Frontal cortex (tissue), 4 donors: ENCODE measurements at places on chromosomes 11 and 22.

GRCh38 chr22:25069758-25070481 lies 117.4 kb downstream of the KIAA1671 start:
- DNase-seq, result no peak

GRCh38 chr11:72441752-72442207 lies 7.4 kb upstream of the CLPB start:
- DNase-seq, result no peak

DNA sequence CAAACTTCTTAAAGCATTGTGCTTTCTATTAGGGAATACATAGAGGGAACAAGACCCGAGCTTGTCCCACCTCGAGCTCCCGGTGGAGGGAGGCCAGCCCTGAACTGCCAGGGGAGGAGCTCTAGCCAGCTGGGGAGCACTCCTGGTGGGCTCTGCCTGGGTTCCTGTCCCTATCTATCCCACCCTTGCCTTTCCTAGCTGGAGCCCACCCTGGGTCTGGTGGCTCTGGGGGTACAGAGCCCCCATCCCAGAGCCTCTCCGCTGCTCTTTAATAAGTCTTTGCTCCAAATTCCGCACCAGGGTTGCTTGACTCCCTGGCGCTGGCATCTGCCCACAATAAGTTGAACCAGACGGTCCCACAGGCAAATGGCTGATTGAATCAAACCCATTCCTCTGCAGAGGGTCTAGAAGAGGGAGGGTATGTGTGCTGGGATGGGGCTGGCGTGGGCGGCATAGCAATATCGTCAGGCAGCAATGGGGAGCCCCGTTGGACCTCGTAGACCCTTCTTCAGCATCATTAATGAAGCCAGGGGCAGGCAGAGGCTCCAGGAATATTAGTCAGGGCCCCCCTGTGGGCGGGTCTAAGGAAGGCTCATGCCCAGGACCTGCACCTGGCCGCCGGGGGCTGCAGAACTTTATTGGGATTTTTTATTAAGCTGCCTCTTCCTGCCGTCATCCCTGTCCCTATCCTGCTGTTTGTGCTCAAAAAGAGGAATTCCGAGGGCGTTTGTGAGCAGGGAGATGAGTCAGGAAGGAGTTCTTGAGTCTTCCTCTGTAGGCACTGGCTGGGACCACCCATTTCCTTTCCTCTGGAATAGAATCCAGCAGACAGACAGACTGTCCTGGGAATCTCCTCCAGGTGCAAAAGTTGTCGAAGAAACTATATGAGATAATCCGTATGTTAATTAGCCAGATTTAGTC lies 38.5 kb upstream of the RIC3 start:
- DNase-seq, result no peak

- DNase-seq, result no peak
Observed at GRCh38 chr11:113447621-113448315, 27.4 kb downstream of the DRD2 start.

GRCh38 chr11:1632053-1632714 lies 2.6 kb downstream of the KRTAP5-5 start:
- no peak for DNase-seq

DNA sequence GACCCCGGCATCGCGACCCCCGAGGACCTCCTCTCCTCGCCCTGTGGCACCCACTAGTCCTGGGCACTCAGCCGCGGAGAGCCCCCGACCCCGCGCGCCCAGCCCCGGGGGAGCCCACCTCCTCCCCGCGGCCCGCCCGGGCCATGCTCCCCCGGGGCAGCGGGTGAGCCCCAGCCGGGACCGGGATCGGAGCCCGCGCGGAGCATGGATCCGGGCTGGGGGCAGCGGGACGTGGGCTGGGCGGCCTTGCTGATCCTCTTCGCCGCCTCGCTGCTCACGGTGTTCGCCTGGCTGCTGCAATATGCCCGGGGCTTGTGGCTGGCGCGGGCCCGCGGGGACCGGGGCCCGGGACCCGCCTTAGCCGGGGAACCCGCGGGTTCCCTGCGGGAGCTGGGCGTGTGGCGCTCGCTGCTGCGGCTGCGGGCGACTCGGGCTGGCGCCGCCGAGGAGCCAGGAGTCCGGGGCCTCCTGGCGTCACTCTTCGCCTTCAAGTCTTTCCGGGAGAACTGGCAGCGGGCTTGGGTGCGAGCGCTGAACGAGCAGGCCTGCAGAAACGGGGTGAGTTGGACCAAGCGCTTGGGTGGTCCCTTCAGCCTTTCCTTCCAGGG lies 498 bp downstream of the C2CD2L start:
- DNase-seq, result no peak

GRCh38 chr11:117980280-117980679 lies 5.9 kb upstream of the IL10RA start:
- no peak for DNase-seq

GRCh38 chr22:46129390-46130041 lies 20.8 kb upstream of the PPARA start:
- no peak for DNase-seq

- DNase-seq, result no peak
Observed at GRCh38 chr11:131253656-131254151, 116.7 kb upstream of the NTM start.

- no peak for DNase-seq
Observed at GRCh38 chr11:46762248-46762647, 43.2 kb downstream of the F2 start.

DNA sequence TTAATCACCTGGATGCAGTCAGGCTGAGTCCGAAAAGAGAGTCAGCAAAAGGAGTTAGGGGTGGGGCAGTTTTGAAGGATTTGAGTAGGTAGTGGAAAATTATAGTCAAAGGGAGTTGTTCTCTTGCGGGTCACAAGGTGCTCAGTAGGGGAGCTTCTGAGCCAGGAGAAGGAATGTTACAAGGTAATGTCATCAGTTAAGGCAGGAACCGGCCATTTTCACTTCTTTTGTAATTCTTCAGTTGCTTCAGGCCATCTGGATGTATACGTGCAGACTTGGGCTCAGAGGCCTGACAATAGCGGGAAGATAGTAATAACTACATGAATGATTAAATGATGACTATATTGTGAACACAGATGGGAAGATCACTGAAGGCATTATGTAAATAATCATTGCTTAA lies 6.2 kb downstream of the SC5D start:
- DNase-seq, result no peak
